Lower lobe of right lung (tissue), 2 donors: ENCODE measurements at places on chromosomes 7 and 10. TPM values are rescaled to one million over a fixed set of nuclear protein-coding genes. Genes with fewer than 3 reads are reported as not detected.
A peak's percentile ranks its signal among the peaks of the same experiment; 100 is the strongest.

MMRN2 gene
- 53.1 TPM for total RNA-seq

FXYD4 gene
- not detected for total RNA-seq

PRPS1L1 gene
- not detected for total RNA-seq

MUC12 gene
- total RNA-seq: 1.2 TPM

GIMAP2 gene
- total RNA-seq: 46.9 TPM

RPEL1 gene
- 0.30 TPM for total RNA-seq

KIAA1549 gene
- 5.3 TPM for total RNA-seq

RHEB gene
- total RNA-seq: 96.0 TPM

RBP3 gene
- not detected for total RNA-seq

ERVW-1 gene
- total RNA-seq: not detected

DNA sequence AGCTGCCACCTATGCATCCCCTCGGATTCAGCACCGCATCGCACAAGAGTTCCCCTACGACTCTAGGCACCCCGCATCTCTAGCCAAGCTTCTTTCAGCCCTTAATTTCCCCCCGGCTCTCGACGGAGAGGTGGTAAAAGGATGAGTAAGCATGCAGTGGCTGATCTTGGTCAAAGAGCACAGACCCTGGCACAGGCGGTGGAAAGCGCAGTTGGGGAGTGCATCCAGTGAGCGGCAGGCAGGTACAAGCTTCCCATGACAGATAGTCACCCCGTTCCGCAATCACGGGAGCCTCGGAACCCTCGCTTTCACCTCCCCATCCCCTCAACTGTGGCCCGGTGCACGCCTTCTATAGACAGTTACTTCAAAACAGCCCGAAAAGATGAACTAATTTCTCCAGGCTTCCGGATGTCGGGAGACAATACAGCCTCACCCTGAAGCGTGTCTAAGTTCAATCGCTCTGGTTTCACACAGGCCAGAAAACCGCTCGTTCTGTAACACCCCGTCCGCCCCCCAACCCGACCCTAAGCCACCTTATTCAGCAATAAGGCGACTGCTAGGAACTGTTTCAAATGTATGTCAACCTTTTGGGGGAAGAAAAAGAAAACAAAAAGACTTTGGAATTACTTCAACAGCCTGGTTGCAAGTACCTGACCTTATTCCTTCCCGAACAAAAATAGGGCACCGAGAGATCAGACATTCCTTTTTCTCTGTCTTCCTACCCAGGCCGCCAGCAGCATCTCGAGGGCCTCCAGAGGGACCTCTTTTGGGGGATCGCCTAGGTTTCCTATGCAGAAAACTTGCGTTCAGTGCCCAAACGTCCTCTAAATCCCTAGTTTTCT lies 1.4 kb downstream of the RHEB start:
- no peaks in the 10 kb centered on the region for H3K36me3 ChIP-seq
- H3K27me3 ChIP-seq: no peaks in the 10 kb centered on the region
- H3K27ac ChIP-seq: peak overlapping the region; percentile 97

GRCh38 chr7:23808421-23808820 lies 98.4 kb downstream of the STK31 start:
- no peaks in the 10 kb centered on the region for H3K27me3 ChIP-seq
- no peaks in the 10 kb centered on the region for H3K4me1 ChIP-seq
- no peak overlapping the region for H3K27ac ChIP-seq
- no peak for DNase-seq

- no peak overlapping the region for H3K27ac ChIP-seq
- H3K4me3 ChIP-seq: no peak overlapping the region
- H3K36me3 ChIP-seq: no peaks in the 10 kb centered on the region
- no peak for DNase-seq
Measured at GRCh38 chr7:31014826-31015225, 37.3 kb upstream of the ADCYAP1R1 start.

- no peaks in the 10 kb centered on the region for H3K36me3 ChIP-seq
- no peaks in the 10 kb centered on the region for H3K4me1 ChIP-seq
- no peaks in the 10 kb centered on the region for H3K27me3 ChIP-seq
Measured at GRCh38 chr7:69365651-69366192, 232.6 kb upstream of the AUTS2 start.

- H3K27ac ChIP-seq: no peak overlapping the region
- H3K4me1 ChIP-seq: no peaks in the 10 kb centered on the region
- H3K27me3 ChIP-seq: no peaks in the 10 kb centered on the region
Measured at GRCh38 chr7:33831389-33832141, 73.8 kb upstream of the BMPER start.

GRCh38 chr10:23146258-23146657 lies 45.9 kb upstream of the PTF1A start:
- no peaks in the 10 kb centered on the region for H3K4me1 ChIP-seq
- H3K4me3 ChIP-seq: no peak overlapping the region
- H3K27me3 ChIP-seq: no peaks in the 10 kb centered on the region
- DNase-seq: no peak
- no peaks in the 10 kb centered on the region for H3K36me3 ChIP-seq

- no peak for DNase-seq
- no peak overlapping the region for H3K27ac ChIP-seq
- H3K36me3 ChIP-seq: no peaks in the 10 kb centered on the region
Measured at GRCh38 chr10:126013489-126014281, 117.3 kb downstream of the FANK1 start.

GRCh38 chr7:162632-163297 lies 29.6 kb upstream of the FAM20C start:
- no peak overlapping the region for H3K4me3 ChIP-seq
- H3K36me3 ChIP-seq: no peaks in the 10 kb centered on the region
- peak; percentile 34 for DNase-seq
- H3K4me1 ChIP-seq: peaks cover 10% of the 10 kb centered on the region

DNA sequence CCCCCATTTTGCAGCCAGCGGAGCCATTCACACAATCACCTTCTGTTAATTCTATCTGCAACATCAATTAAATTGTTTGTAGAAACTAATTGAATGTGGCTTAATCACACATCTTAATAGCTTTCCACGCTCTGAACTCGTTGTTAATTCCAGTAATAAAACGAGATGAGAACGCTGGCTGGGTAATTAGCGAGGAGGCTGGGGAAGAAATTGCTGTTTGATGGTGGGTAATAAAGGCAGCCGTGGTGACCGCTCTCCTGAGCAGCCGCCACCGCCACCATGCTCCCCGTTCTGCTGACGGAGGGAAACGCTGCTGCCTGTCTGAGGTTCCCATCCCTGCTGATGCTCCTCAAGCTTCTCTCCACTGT lies 36.3 kb downstream of the GBX1 start:
- no peaks in the 10 kb centered on the region for H3K4me1 ChIP-seq
- no peak for DNase-seq
- no peak overlapping the region for H3K27ac ChIP-seq
- H3K36me3 ChIP-seq: peaks cover 97% of the 10 kb centered on the region
- no peak overlapping the region for H3K4me3 ChIP-seq

DNA sequence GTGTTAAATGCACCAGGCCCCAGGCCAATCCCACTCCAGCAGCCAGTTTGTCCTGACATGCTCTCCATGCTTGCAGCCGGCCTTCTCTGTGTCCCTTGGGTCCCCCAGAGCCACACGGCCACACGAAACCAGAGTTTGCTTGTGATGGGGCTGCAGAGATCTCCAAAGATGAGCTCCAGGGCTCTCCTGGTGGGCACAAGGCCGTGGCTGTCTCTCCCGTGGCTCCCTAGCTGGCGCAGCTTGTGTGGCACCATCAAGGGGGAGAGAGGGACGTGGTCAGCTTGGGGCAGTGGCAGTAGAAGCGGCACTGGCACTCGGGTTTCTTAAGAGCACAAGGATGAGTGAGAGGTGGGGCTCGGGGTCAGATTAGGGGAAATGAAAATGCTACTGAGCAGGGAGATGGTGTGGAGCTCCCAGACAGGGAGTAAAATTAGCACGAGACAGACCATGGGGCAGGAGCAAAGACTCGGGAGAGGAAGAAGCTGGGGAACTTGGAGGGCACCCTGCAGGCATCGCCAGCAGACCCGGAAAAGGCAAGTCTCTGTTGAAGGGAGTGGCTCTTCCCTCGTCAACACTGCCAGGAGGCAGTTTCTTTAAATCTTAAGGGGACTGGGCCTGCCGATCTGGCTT lies 572.5 kb upstream of the FOXK1 start:
- no peaks in the 10 kb centered on the region for H3K36me3 ChIP-seq
- no peak overlapping the region for H3K27ac ChIP-seq
- no peaks in the 10 kb centered on the region for H3K4me1 ChIP-seq
- no peak for DNase-seq
- no peaks in the 10 kb centered on the region for H3K27me3 ChIP-seq
- H3K4me3 ChIP-seq: no peak overlapping the region

DNA sequence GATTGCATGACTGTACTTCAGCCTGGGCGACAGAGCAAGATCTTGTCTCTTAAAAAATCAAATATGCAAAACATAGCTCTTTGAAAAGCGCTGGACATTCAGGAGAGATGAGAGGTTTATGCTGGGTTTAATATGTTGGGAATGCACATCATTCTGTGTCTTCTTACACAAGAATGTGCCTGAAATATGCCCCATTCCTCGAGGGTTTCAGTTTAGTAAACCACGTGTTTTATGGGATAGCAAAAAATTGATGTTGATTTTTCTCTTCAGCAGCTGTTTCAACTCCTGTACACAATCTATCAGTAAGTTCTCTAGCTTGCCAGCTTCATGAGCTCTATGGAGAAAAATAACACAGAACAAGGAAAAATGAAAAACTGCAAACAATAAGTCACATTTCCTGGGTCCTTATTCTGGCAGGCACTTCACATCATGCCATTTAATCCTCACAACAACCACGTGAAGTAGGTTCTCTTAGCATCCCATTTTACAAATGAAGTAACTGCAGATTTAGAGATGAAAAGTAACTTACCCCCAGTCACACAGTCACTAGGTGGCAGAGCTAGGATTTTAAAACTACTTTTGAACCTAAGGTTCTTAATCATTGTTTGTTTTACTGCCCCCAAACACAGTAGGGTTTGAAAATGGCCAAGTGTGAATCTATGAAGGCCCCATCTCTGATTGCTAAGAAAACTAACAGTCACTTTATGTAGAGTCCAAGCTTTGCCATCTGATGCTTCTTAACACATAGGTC lies 423.6 kb downstream of the PHTF2 start:
- no peak overlapping the region for H3K4me3 ChIP-seq
- no peaks in the 10 kb centered on the region for H3K36me3 ChIP-seq
- H3K27ac ChIP-seq: no peak overlapping the region
- no peaks in the 10 kb centered on the region for H3K27me3 ChIP-seq

GRCh38 chr10:99532687-99533495 lies at the start of gene NKX2-3:
TSS of gene NKX2-3 (plus strand) at chr10:99532942. CDS start at chr10:99533132, 190 bp downstream.
- H3K36me3 ChIP-seq: no peaks in the 10 kb centered on the region
- DNase-seq: peak; percentile 68
- no peak within 1 kb of the TSS for H3K27ac ChIP-seq
- peaks cover 99% of the 10 kb centered on the region for H3K27me3 ChIP-seq
- H3K4me3 ChIP-seq: peak within 1 kb of the TSS; percentile 17
